ENCODE measurements at places on chromosomes 13 and 19. TPM values are rescaled to one million over a fixed set of nuclear protein-coding genes. Genes with fewer than 3 reads are reported as not detected.

- H3K27ac ChIP-seq = no peak overlapping the region
- H3K4me3 ChIP-seq = no peak overlapping the region
- DNase-seq = no peak
- H3K27me3 ChIP-seq = no peaks in the 10 kb centered on the region
- no peaks in the 10 kb centered on the region for H3K36me3 ChIP-seq
- H3K4me1 ChIP-seq = no peaks in the 10 kb centered on the region
Measured at GRCh38 chr13:89468081-89468480, 1796.9 kb downstream of the SLITRK5 start.

DNA sequence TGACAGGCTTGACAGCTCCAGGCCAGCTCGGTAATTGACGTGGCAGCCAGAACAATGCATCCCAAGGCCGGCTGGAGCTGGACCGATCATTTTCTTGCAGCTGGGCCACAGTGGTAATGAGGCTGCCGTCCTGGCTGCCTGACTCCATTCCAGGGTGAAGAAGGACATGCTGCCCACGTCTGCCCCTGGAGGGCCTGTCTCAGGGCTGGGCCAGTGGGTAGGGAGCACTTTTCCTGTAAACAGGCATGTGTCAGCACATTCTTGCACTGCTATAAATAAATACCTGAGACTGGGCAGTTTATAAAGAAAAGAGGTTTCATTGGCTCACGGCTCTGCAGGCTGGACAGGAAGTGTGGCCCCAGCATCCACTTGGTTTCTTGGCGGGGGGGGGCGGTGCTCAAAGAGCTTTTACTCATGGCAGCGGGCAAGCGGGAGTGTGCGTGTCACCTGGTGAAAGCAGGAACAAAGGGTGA lies 38.1 kb upstream of the KCTD15 start:
- no peak overlapping the region for H3K27ac ChIP-seq
- H3K36me3 ChIP-seq = no peaks in the 10 kb centered on the region
- no peak for DNase-seq
- H3K4me1 ChIP-seq = no peaks in the 10 kb centered on the region

The STOML3 gene
- not detected for polyA plus RNA-seq

The MYPOP gene
- 3.0 TPM for polyA plus RNA-seq

GRCh38 chr13:88124142-88124541 lies 453.0 kb downstream of the SLITRK5 start:
- H3K36me3 ChIP-seq = no peaks in the 10 kb centered on the region
